ENCODE measurements at places on chromosomes 12 and 14.

DNA sequence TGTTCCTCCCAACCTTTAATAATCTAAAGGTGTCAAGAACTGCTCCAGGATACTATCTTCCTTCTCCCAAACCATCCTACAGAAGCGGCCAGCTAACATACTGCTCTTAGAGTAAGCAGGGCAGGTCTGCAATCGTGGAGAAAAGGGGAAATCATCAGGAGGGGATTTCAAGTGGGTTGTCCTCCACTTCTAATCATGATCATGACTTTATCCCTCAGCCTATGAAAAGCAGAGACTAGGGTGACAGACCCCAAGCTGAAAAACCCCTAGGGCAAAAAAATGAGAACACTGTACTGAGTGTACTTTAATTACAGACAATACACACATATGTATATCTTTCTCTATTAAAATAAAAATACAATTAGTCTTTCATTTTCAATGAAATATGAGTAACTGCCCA lies 13.9 kb downstream of the DUSP16 start:
- DNase-seq, result no peak

DNA sequence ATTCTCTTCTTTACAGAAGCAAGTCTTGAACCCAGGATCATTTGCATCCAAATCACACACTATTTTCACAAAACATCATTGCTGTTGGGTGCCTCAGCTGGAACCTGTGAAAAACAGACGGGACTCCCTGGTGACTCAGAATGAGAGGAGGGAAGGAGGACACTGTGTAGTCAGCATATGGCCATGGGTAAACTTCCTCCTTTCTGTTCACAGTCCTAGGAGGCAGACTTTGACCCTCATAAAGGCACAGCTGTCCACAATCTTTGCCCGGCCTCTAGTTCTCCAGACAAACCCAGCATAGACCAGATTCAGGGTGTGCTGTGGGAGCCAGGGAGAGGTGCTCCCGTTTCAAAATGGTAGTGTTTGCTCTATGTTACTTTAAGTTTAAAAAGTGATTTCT lies 62.0 kb downstream of the DYRK2 start:
- DNase-seq, result no peak

GRCh38 chr12:121795034-121795968 lies 1.8 kb upstream of the RHOF start:
- DNase-seq, result peak; percentile 90

- DNase-seq, result no peak
Observed at GRCh38 chr14:32980178-32980901, 41.7 kb downstream of the NPAS3 start.

- DNase-seq, result no peak
Observed at GRCh38 chr14:100413699-100414098, 90.6 kb downstream of the SLC25A47 start.

DNA sequence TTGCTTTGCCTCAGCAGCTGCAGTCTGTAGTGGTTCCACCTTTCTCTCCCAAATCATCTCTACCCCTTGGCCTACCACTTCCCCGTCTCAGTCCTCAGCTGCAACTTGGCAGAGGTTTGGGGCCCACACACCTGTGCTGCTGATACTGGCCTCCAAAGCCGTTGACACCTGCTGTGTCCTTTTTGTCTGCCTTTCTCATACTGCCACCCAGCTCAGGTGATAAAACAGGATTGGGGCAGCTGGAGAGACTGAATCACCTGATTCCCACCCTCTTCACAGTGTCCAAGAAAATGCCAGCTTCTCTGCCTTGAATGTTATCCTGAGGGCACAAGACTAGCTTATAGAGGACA lies 103.7 kb downstream of the ETV6 start:
- DNase-seq, result no peak

DNA sequence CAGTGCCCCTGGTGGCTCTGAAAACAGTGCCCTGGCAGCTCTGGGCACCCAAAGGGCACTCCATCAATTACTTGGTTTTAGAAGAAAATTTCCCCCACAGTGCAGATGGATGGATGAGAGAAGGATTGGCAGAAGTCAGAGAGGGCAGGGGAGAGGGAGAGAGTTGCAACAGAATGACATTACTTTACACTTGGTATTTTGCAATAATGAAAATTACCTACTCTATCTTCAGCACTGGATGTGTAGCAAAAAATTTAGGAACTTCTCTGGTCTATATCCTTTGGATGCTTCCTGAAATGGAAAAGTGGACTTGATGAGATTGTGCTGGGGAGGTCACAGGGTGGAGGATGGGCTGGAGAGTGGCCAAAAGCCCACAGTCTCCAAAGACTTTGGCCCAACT lies 193.2 kb downstream of the CHST11 start:
- DNase-seq, result no peak

DNA sequence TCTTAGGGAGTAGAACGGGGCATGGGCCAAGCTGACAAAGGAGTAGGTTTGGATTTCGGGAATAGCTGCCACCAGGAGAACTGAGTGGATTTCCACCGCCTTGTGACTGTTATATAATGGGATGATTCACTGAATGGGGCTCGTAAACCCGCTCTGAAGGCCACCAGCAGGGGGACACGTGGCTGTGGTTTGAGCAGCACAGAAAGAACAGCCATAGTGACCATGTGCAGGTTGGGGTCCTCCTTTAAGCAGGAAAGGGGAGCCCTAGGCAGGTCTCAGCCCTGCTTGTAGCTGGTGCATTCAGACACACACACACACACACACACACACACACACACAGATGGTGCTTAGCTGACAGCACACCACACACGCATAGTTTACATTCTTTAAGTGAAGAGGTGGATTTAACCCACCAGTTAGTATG lies 8.6 kb upstream of the ASB2 start:
- DNase-seq, result peak; percentile 70

- no peak for DNase-seq
Observed at GRCh38 chr12:19553175-19553574, 113.9 kb downstream of the AEBP2 start.

- DNase-seq, result no peak
Observed at GRCh38 chr14:70018713-70019211, 139.5 kb downstream of the SMOC1 start.

DNA sequence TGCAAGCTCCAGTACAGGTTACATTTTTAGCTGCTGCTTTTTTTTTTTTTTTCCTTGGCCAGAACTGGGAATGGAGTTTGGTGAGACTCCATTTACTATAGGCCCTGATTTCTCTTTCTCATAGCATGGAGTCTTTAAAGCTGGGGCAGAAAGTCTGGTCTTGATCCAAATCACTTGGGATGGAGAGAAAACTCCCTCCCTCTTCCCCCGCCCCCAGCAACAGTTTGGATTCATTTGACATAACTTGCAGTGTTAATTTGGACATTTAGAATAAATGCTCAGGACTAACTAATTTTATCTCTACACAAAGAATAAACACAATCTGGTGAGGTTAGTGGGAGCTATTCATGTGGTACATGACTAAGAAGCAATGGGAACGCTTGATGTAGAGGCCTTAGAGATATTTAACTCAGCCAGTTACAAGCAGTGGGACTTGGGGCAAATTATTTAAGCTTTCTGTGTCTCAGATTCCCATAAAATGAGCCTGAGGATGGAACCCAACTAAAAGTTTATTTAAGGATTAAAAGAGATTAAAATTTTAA lies 107.3 kb upstream of the ARHGAP5 start:
- DNase-seq, result no peak

DNA sequence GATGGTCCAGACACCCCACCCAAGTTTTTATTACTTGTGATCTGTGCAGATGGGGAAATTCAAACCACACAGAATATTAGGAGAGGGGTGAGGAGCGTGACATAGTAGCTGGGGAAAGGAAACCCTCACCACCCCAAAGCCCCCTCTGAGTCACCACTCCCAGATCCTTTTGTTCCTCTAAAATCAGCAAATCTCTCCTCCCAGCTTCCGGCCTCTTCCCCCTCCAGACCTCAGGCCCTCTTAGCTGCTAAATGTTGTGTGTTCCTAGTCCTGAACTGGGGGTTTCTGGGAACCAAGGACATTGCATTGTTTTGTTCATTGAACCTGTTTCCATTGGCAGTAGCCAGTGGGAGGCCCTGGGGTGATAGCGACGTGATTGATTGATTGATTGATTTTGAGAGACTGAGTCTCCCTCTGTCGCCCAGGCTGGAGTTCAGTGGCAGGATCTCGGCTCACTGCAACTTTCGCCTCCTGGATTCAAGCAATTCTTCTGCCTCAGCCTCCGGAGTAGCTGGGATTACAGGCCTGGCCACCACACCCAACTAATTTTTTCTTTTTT lies 5.9 kb upstream of the ORAI1 start:
- no peak for DNase-seq

- DNase-seq, result no peak
Observed at GRCh38 chr12:75815756-75816155, 215.8 kb downstream of the PHLDA1 start.

- DNase-seq, result no peak
Observed at GRCh38 chr12:120980800-120981368, 2.5 kb downstream of the HNF1A start.

- no peak for DNase-seq
Observed at GRCh38 chr12:4270016-4270830, 3.3 kb upstream of the CCND2 start.

DNA sequence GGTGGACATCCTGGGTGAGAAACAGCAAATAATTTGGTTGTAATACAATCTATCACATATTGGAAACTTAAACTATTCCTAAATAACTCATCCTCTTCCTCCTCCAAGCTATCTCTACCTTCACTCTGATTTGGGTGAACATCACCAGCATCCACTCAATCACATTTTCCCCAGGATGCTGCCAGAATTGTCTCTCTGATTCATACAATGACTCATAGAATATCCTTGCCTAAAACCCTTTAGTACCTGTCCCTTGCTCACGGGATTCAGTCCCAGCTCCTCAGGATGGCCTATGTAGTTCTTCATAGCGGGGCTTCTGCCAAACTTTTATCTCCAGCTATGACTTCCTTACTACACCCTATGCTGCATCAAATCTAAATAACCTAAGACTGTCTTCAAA lies 146.8 kb downstream of the EMP1 start:
- no peak for DNase-seq

DNA sequence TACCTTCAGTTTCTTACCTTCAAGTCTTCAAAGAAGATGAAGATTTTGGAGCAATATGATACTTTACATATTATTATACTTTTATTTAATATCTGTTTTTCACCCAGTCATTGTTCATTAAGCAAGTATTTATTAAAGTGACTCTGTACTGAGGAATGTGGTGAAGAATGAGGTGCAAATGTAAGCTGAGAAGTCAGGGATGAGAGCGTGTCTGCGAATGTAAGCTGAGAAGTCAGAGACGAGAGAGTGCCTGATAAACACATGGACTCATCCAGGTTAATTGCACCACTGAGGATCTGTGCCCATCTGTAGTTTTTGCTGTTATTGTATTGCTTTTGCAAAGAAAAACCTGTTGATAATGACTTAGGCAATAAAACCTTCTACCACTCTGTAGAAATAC lies 211.9 kb upstream of the FAR2 start:
- no peak for DNase-seq

GRCh38 chr14:61125867-61126572 lies 145.0 kb downstream of the SLC38A6 start:
- no peak for DNase-seq

DNA sequence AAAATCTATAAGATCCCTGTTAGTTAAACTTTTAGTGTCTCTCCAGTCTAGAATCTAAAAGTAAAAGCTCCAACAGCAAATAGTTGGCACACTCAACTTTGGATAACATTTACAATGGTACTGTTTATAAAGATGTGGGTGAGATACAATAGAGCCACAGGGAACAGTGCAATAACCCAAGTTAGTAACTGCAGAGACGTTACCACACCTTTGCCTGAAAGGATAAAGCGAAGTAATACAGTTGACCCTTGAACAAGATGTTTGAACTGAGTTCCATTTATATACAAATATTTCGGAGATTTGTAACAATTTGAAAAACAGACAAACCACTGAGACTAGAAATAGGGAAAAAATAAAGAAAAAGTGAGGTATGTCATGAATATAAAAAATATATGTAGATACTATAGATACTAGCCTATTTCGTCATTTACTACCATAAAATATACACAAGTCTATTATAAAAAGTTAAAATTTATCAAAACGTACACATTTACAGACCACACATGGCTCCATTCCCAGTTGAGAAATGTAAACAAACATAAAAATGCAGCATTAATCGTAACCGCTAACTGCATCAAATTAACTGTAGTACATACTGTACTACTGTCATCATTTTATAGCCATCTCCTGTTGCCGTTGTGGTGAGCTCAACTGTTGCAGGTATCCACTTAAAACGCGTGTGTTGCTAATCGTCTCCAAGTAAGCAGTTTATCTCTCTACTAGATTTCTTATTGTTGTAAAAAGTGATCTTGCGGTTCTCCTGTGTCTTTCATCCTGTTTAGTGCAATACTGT lies 56.5 kb upstream of the HIF1A start:
- no peak for DNase-seq

DNA sequence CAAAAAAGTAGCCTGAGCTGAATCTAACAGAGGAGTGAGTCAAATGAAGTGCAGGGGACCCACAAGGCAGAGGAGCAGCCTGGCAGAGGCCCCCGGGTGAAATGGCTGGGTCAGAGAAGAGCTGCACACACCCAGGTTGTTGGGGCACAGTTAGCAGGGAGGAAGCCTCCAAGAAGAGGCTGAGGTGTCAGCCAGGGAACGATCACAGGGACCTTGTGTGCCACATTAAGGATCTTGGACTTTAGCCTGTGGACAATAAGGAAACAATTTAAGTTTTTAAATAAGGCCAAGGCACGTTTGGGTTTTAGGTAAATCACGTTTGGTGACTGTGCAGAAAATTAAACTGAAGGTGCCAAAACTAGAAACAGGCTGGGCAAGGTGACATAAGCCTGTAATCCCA lies 35.1 kb downstream of the OR10P1 start:
- DNase-seq, result no peak

GRCh38 chr12:52526511-52526951 lies 6.3 kb upstream of the KRT5 start:
- DNase-seq, result no peak

GRCh38 chr12:1797011-1797901 lies 23.1 kb upstream of the LRTM2 start:
- DNase-seq, result no peak

DNA sequence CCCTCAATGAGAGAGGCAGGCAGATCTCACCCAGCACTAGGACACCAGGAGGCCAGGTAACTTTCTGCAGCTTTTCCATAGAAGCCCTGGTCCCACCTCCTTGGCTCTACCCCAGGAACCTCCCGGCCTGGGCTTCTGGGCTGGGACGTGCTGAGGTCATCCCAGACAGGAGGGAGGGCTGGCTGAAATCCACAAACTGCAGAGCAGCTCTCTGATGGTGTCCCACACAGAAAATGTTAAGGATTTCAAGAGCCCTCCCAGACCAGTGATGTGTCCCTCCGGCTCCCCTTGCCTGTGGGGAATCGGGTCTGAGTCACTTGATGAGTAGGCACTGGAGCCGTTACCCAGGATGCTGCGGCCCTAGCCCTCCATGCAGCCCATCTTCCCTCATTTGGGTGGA lies 124.1 kb downstream of the ESRRB start:
- DNase-seq, result peak; percentile 51

GRCh38 chr14:47149326-47149725 lies 497.7 kb upstream of the RPL10L start:
- DNase-seq, result no peak

GRCh38 chr12:1034751-1035457 lies 43.9 kb downstream of the ERC1 start:
- no peak for DNase-seq

GRCh38 chr14:22380571-22381407 lies 208.2 kb downstream of the DAD1 start:
- DNase-seq, result no peak

Measured in 8988T (cell line).